ENCODE measurements at places on chromosomes 2 and 18. TPM values are rescaled to one million over a fixed set of nuclear protein-coding genes. Genes with fewer than 3 reads are reported as not detected.
A peak's percentile ranks its signal among the peaks of the same experiment; 100 is the strongest.

- DNase-seq, result peak; percentile 12
These were observed 1.1 kb upstream of the HIBCH start for GRCh38 chr2:190320696-190321095.

GRCh38 chr2:213995400-213996105 lies 415.3 kb upstream of the VWC2L start:
- peak; percentile 91 for DNase-seq

GRCh38 chr2:219552382-219553167 lies 8.7 kb downstream of the TMEM198 start:
- peak; percentile 78 for DNase-seq

GRCh38 chr2:233848276-233848675 lies 6.1 kb downstream of the HJURP start:
- DNase-seq, result no peak

The CLEC4F gene
- not detected for polyA plus RNA-seq
